ENCODE measurements at places on chromosomes 13 and 19.

GRCh38 chr19:10389863-10390262 is 9.5 kb upstream of the TYK2 start:
- DNase-seq: no peak

- DNase-seq: no peak
Measured at GRCh38 chr19:38649305-38650171, 2.1 kb downstream of the ACTN4 start.

DNA sequence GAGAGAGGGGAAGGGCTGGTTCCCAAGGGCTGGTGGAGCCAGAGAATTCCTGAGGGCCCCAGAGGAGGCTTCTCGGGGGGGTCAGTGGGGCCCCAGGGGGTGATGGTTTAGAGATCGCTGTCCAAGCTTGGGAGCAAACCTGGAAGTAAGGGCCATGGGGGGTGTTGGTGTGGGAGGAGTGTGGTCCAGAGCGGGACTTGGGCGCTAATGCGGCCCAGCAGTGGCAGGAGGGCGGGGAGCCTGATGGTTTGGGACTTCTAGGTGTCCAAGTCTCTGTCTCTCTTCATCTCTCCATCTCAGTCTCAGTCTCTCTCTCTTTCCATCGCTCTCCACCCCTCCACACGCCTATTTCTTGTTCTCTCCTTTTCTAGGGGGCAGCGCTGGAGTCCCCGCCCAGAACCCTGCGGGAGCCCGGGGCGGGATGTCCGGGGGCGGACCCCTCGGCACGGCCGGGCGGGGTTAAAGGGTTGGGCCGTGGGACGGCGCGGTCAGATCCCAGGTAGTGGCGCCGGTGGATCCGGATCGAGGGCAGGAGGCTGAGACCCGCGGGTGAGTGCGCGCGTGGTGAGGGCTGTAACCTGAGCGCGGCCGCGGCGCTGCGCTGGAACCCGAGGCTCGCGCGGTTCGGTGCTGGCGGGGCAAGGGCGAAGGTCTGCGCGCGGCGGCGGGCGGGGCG is at the start of gene CYP4F22:
CYP4F22 (plus strand) TSS at position 491 of the 676 bp plus-strand sequence. CDS start 16,812 bp downstream, outside the sequence.
- no peak for DNase-seq

- DNase-seq: no peak
Measured at GRCh38 chr13:75258159-75258782, 223.7 kb downstream of the TBC1D4 start.

DNA sequence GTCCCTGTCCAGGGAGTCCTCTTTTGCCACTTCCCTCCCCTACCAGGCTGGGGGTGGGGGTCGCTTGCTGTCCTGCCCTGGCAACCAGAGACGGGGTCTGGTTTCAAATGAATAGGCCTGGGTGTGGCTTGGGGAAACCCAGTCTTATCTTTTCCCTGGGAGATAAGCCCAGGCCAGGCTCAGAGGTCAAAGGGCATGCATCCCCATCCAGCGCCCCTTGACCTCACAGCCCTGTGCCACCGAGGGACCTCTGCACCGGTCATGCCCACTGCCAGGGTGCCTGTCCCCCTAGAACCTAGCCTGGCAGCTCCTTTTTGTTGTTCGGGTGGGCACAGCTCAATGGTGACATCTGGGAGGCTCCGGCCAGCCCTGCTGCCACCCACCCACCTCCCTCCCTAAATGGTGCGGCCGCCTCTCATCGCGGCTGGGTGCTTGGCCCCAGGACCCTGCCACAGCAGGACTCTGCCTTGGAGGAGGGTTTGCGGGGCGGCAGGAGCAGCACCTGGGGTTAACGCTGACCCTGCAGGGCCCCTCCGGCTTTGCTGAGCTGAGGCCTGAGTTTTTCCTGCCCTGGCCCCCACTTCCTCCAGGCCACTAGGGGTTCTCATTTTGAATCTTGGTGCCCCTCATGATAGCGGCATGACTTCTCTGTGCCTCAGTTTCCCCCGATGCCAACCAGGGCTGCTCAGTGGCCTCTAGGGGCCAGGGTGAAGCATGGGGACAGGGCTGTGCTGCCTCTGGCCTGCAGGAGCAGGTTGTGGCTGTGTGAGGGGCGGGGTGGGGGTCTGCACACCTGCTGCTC is 2.9 kb upstream of the CERS1 start:
- DNase-seq: no peak

GRCh38 chr19:3638208-3639193 is 11.9 kb upstream of the CACTIN start:
- DNase-seq: no peak

DNA sequence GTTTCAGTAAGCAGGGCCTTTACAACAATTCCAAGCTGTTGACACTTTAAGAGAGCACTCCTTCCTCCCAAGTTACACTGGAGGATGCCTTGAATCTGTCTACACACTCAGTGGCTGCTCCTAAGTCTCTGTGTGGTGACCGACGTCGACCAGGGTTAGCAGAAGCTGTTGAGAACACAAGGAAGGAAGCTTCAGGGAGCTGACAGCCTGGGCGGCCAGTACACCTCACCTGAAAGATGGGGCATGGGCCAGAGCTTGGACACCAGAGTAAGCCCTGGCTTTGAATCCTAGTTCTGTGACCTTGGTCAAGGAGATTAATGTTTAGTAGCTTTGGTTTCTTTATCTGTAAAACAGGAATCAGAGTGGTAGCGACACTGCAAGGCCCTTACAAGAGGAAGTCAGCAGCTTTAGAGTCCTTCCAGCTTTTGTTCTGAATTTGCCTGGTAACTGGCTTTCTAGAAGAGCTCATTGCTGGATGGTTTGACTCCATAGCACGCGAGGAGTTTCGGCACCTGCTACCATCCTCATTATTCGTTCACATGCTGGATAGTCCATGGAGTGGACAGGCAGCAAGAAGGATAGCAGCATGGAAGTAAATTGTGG is 214.2 kb downstream of the FGF9 start:
- DNase-seq: no peak

Measured in NCI-H774 (cell line).